ENCODE measurements at places on chromosomes 3 and 15.

DNA sequence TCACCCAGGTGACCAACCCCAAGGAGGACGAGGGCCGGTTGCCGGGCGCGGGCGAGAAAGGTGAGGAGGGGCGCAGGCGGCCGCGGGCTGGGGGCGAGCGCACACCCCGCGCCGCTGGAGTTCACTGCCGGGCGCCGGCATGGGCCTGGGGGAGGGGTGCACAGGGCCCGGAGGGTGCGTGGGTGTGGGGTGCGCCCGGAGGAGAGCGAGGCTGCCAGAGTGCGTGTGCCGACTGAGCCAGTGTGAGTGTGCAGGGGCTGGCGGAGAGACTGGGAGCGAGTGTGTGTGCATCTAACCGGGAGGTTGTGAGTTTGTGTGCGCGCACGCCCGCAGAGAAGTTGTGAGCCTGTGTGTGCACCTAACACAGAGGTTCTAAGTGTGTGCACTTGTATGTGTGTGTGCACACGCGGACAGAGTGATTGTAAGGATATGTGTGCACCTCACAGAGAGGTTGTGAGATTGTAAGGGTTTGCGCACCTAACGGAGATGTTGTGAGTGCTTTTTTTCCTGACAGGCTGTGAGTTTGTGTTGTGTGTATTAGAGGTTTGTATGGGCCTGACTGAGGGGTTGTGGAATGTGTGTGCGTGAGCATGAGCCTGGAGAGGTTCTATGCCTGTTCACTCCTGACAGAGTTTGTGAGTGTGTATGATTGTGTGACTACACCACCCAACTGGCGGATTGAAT, 681 bp downstream of the CTDSPL start:
- DNase-seq, result no peak

- no peak for DNase-seq
Measured at GRCh38 chr15:64247906-64248541, 85.2 kb upstream of the PPIB start.

GRCh38 chr15:70947351-70948335, 55.0 kb downstream of the LRRC49 start:
- no peak for DNase-seq

DNA sequence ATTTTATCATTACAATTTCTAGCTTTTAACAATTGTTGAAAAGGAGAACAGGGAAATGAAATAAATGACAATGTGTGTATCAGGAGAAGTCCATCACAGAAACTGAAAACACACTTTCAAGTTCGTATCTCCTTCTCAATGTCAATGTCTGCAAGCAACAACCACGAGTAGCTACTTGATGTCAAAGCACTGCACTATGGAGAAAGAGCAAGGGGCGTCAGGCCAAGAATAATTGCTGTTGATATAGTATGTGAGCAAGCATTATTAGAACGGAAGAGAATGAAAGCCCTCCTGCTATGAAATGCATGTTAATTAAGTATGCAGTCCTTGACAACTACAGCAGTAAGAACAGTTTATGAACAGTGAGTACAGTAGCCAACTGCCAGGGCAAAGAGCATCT, 1250.1 kb downstream of the ZPLD1 start:
- DNase-seq, result no peak

DNA sequence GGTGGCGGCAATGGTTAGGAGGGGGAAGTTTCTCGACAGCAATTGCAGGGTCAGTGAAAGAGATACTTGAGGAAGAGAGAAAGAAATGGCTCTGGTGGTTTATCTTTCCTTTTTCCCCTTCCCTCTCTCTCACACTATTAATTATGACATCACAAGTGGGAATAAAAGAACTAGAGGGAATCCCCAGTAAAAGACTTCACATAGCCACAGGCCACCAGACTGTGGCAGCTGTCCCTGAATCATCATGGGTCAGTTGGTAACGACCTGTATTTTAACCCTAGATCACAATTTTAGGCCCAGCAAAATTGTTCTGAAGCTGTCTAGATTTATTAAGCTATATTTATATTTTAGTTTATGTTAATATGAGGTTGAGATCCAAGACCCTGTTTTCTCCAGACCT, 40.3 kb downstream of the MBNL1 start:
- DNase-seq, result no peak

DNA sequence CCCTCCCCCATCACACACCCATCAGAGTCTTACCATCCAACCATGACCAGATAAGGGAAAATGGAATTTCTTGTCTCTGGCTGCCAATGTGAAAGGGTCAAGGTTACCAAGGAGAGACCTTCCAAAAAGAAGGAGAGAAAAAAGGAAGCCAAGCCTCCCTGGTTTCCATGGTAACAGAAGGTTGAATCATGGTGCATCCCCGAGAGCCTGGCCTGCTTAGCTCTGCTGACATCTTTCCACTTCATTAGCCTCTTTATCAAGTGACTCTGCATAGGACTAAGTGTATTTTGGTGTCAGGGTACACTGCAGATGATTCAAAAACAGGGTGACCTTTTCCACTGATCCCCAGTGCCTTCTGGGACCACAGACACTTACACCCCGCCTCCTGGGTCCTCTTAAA, 225.7 kb upstream of the PPP2R3A start:
- DNase-seq, result no peak

DNA sequence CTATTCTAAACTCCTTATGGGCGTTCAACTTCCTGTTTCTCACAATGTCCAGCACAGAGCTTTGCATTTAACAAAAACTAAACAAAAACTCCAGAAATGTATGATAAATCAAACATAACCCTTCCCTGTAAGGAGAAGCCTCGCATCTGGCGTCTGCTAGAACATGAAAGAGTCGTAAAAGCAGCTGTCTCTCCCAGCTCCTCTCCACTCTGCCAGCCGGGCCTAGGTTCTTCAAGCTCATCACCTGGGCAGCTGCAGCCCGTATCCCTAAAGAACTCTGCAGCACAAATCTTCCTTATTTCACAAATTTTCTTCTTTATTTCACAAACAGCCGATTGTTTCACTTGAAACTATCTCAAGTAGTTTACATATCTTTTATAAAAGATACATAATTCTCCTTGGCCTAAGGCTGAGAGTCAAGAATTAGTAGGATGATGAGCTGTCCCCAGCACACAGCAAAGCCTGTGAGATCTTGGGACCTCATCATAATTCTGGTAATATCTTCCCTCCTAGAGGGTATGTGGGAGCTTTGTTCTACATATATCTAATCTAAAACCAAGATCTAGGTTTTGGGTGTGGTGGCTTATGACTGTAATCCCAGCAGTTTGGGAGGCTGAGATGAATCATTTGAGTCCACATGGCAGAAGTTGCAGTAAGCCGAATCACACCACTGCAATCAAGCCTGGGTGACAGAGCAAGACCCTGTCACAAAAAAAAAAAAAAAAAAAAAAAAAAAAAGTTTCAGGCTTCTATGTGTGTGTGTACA, 35.3 kb downstream of the ANXA2 start:
- DNase-seq, result no peak

DNA sequence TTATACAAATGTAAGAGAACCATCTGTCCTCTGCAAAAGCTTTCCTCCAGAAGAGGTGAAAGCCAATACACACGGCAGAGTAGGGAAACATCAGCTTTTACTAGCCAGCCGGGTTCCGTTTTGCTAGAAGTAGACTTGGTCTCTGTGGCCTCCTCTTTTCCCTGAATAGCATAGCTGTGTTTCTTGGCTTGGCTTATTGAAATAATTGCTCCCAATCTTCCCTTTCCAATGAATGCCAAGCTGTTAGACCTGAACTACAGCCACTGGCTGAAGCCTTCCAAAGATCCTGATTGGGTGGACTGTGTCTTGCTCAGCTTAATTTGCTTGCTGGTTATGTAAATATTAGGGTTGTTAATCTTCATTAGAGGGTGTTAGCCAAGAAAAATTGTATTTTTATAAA, 157.8 kb upstream of the ROPN1 start:
- no peak for DNase-seq

GRCh38 chr15:20351448-20351971, 190.1 kb downstream of the GOLGA6L6 start:
- DNase-seq, result no peak

GRCh38 chr15:34987609-34988026, 469 bp downstream of the ZNF770 start:
- no peak for DNase-seq

DNA sequence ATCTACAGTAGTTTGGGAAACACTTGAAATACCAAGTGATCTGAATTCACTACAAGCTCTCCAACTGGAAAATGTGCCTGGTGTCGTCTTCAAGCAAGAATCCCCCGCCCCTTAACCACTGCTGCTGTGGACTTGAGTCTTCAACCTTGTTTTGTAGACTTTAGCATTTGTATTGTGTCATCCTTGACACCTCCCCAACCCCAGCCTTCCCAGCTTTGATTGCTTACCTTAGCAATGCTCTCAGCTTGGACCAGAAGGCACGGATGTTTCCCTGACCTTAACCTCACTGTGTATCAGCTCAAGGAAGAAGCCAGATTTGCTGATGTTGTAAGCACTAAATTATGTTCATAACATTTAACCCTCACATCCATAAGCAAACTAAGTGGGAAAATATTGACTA, 146.4 kb downstream of the IGF1R start:
- no peak for DNase-seq

DNA sequence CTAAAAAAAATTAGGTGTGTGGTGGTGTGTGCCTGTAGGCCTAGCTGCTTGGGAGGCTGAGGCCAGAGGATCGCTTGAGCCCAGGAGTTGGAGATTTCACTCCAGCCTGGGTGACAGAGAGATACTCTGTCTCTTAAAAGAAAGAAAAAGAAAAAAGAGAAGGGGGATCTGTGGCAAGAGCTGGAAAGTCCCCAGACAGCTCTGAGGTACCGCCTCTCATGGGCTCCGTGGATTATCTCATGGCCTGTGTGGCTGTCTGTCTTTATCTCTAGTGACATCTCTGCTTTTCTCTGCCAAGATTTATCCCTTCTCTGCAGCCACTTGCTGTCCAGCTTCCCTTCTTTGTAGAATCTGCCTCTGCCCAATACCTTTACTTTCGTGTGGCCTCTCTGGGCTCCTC, 5.7 kb downstream of the EXOSC7 start:
- no peak for DNase-seq

DNA sequence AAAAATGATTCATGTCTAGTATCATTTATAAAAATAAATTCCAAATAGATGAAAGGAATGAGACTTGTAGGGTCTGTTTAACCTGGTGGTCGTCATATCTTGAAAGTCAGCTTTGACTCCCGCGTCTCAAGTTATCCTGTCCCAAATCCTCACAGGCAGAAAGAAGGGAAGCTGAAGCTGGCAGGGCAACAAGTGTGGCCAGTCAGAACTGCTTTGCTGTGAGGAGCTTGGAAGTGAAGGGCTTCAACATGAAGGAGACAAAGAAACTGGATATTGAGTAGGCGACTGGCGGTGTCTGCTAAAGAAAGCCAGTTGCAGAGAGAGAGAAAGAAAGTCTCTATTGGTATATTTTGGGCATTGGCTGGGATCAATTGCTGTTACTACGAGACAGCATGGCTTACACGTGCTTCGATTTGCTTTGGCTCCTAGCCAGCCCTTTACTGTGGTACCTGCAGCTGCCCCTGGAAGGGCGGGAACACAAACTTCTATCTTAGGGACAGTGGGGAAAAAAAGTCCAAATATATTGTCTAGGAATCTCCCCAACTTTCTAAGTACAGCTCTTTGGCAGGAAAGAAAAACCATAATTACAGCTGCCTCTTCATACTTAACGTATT, 107.2 kb downstream of the CHST2 start:
- DNase-seq, result no peak

DNA sequence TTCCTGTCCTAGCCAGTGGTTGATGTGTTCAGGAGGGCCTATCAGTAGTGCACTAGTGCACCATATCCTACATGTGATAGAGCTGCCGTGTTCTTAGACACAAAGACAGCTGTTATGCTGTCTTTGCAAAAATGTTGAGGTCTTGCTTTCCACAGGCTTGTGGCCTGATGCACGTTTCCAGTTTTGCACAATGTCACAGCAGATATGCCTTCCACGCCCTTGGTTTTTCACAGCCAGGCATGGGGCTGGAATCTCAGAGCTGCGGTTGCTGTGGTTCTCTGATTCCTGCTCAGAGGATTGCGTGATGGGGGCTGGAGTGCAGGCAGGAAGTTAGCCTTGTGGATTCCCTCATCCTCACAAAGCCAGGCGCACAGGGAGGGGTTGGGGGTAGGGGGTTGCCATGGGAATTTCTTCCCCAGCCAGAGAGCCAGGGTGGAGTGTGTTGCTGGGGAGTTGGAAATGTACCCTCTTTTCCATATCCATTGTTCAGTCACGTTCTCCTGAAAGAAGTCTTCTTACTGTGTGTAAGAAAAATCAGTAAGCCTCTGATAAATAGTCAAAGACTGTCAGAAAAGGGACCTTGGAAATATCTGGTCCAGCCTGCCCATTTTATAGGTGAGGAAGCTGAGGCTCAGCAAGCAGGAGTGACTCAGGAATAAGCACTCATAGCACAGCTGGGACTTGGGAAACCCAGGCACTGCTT, 79.4 kb downstream of the SMAD3 start:
- DNase-seq, result no peak

GRCh38 chr3:16589867-16590624, 15.2 kb downstream of the DAZL start:
- DNase-seq, result no peak

DNA sequence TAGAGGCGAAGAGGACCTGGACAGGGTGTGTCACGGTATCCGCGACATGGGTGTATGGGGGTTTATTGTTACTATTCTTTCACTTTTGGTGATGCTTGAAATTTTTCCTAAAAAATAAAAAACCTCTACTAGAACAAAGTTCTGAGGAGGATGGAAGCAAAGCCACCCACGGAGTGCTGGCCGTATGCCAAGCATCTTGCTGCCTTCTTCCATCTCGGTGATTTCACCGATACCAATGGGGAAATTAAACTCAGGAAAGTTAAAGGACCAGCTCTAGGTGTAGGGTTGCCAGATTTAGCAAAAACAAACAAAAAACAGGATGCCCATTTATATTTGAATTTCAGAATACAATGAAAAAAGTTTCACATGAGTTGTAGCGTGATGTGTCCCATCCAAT, 33.9 kb downstream of the SMAD6 start:
- DNase-seq, result no peak

DNA sequence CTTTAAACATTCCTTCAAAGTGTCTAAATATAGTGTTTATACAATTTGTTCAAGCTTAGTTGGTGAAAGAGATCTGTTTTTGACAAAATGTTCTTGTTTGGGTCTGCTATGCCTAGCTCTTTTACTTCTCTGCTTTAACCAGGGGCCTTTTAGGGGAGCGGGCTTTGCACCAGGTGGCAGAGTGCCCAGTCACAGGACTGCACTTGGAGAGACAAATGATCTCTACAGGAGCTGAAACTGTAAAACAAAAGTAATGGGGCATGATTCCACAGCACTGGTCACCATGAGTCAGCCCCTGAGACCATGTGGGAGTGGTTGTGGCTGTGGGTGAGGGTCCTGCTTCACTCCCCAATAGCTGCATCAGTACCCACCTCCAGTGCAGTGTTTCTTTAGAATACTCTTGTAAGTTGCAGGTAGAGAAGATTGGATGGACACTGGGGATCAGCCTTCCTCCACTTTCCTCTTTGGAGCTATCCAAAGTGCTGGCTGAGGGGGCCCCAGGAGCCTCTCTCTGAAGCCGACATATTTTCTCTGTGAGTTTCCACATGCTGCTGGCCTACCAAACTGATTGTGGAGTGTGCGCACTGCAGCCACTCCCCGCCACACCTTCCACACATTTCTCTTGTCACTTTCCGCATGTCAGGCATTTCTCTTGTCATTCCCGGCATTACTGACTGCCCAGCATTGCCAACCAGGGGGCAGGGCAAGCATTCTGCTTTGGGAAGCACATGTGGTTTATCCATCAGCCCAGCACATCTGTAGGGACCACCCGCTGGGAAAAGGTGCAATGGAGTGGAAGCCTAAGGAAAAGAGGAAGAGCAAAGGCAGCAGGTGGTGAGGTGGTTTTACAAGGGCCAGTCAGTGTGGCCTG, 110.0 kb downstream of the EPHB1 start:
- DNase-seq, result no peak
